ENCODE measurements at places on chromosomes 2 and 18. TPM values are rescaled to one million over a fixed set of nuclear protein-coding genes. Genes with fewer than 3 reads are reported as not detected.

DNA sequence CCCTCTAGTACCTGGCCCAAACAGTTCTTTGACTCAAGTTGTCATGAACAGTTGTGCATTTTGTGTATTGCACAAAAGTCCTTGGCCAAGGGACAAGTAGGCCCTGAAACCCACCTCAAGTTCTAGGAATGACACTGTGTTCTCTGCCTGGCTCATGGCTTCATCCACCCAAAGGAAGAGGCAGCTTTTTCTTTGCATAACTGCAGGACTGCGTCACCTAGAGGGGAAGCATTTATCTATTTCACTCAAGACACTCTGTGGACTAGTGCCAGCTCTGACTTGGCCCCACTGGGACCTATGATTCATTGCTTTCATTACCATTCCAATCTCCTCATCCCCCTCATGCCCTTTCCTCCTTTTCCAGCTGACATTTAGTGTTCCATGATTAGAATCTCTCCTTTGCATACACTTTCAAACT is 119.3 kb upstream of the SIX2 start:
- no peak for DNase-seq

AQP4 gene
- 0.32 TPM for total RNA-seq

DNA sequence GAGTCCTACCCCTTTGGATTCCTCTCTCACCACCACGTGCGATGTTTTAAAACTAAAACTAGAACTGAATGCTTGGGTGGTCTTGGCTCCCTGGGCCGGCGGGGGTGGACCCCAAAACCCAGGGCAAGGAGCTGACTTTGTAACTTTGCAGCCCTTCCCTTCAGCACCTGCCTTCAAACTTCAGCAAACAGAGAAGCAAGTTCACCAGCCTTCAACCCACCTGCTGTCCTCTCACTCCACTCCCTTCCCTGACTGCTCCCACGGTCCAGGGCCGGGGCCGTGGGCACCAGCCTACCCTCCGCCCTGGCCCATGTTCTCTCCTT is 54.5 kb downstream of the COL6A3 start:
- DNase-seq = no peak

GRCh38 chr18:3758531-3758930 is 308.6 kb downstream of the TGIF1 start:
- DNase-seq = no peak

DNA sequence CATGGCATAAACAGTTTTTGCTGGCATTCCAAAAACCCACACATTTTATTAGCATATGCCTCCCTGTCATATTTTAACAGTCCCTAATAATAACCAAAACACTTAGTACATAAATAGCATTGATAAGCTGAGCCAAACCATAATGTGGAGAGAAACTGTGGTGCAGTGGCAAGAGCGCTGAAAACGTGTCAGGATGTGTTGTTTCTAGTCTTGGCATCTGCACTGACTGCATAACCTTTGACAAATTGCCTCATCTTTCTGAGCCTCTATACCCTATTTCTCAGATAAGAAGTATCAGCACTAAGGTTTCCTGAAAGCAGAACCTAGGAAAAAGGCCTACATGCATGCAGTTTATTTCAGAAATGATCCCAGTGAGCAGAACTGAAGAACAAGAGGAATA is 41.4 kb downstream of the RAD51AP2 start:
- no peak for DNase-seq

- DNase-seq = no peak
These were observed 338.8 kb downstream of the SETBP1 start for GRCh38 chr18:45019469-45019868.

SCN1A gene
- not detected for total RNA-seq
